Cortex of kidney (tissue), 1 donor: ENCODE measurements at places on chromosomes 4 and X.

DNA sequence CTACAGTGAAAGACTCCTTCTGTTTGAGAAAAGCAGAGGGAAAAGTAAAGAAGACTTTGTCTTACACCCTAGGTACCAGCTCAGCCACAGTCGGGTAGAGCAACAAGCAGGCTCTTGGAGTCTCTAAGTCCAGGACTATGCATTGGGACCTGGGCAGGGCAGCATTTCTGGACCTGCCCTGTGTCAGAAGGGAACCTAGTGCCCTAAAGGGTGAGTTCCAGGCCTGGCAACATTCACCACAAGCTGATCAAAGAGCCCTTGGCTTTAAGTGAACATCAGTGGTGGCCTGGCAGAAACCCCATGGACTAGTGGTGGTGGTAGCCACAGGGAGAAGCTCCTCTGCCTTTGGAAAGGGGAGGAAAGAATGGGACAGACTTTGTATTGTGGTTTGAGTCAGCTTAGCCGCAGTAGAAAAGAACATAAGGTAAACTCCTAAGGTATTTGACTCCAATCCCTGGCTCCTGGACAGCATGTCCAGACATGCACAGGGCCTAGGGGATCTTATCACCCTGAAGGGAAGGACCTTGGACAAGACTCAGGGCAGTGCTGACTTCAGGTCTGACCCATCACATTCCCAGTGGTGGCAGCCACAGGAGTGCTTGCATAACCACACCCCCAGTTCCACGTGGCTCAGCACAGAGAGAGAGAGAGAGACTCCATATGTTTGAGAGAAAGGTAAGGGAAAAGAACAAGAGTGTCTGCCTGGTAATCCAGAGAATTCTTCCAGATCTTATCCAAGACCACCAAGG, 32.6 kb downstream of the CCDC158 start:
- DNase-seq = no peak

DNA sequence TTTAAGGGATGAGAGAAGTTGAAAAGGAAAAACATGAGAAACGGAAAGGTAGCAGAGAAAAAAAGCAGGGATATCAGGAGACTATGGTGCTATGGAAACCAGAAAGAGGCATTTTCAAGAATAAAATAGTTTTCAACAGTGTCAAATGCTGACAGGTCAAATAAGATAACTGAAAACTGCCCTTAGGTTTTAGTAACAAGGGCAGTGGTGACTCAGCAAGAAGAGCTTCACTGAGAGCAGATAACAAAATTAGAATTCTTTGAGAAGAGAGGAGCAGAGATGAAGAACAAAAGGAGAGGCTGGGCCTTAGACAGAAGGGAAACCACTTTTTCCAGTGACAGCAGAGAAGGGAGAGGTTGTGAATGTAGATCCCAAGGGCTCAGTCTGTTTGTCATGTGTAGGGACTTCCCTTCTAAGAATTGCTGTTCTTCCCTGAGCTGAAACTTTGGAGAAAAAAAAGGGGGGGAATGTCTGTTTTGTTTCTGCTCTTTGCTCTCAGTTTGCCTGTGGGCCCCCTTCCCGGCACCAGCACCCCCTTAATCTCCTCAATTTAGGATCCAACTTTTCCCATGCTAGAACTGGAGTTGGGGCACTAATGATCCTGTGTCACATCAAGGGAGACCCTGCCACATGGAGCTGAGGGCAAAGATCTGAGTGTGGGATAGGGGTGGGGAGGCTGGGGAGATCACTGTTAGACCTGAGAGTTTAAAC, 26.8 kb upstream of the MAGEA10 start:
- no peak for DNase-seq

DNA sequence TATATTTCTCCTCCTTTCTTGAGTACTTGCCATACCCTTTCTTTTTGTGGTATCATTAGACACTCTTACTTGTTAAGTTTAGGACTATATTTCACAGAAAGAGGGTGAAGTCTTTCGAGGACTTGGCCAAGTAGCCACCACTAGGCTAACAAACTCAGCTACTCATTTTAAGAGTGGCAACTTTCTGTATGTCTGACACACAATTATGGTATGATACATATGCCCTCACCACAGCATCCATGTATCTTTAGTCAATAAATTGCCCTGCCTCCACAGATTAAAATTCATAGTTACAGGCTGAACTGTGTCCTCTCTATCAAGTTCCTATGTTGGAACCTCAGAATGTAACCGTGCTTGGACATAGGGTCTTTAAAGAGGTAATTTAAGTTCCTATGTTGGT, 23.2 kb downstream of the TAPT1 start:
- no peak for DNase-seq

- no peak for DNase-seq
Measured at GRCh38 chr4:166741742-166742141, 492.6 kb downstream of the SPOCK3 start.

DNA sequence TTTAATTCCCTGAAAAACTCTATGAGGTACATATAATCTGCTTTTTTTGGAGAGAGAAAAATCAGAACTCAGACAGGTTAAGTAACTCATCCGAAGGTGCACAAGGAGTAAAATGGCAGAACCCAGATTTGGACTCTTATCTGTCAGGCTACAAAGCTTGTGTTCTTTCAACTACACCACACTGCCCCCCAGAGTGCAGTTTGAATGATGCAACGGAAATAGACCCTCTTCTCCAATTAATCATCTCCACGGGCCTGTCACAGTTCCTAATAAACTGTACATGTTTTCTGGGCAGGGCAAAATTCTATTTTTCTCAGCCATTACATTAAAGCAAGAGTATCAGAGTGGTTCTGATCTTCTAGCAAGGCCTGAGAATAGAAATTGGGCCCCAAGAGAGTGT, 35.3 kb upstream of the DCX start:
- no peak for DNase-seq

GRCh38 chr4:29046186-29046585, 1674.0 kb upstream of the PCDH7 start:
- no peak for DNase-seq

DNA sequence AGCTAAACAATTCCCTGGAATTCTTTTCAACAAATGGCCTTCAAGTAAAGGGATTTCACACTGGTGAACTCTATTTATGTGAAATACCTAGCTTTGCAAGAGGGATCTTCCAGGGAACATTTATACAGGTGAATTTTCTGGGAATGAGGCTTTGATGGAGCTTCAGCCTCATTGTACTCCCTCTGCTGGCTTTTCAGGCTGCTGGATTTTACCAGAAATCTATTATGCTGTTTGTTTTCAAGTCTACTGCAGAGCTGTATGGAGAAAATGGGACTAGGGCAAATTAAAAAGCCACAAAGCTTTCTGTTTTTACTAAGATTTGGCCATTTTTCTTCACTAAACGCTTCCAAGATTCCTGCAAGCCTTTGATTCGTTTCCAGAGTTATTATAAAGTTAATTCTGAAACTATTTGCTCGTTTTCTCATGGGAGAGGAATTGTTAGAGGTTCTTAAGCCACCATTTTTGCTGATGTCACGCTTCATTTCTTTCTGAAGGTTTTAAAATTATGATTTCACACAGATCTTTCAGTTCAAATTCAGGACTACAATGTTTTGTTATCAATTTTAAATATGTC, 31.6 kb downstream of the KDM6A start:
- no peak for DNase-seq

DNA sequence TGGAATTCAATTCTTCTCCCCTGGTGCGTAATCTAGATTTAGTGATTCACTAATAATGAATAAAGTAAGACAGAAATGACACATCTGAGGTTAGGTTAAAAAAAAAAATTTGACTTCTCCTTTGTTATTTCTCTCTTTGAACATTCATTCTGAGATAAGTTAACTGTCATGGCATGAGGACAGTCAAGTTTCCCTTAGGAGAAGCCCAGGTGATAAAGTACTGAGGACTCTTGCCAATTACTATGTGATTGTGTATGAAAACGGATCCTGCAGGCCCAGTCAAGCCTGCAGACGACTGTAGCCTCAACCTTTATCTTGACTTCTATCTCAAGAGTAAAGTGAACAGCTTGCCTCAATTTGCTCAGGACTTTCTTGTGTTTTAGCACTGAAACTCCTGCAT, 293.2 kb downstream of the PRR32 start:
- DNase-seq = no peak

DNA sequence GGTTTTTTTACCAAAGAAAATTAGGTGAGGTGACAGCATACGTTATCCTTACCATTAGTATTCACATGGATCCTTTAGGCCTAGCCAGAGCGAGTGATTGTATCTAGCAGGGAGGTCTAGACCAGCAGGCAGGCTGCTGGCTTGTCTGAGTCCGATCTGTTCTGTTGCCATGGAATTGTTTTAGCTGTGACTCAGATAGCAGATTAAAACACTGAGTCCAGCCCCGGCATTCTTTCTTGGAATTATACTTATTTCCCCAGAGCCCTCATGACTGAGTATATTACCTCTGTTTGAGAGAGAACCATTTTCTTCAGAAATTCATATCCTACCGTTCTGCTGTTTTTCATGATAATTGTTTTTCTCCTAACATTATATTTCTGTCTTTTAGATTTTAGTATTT, 37.4 kb downstream of the OCRL start:
- DNase-seq = no peak

- no peak for DNase-seq
Measured at GRCh38 chr4:3440979-3441500, 728 bp upstream of the HGFAC start.

DNA sequence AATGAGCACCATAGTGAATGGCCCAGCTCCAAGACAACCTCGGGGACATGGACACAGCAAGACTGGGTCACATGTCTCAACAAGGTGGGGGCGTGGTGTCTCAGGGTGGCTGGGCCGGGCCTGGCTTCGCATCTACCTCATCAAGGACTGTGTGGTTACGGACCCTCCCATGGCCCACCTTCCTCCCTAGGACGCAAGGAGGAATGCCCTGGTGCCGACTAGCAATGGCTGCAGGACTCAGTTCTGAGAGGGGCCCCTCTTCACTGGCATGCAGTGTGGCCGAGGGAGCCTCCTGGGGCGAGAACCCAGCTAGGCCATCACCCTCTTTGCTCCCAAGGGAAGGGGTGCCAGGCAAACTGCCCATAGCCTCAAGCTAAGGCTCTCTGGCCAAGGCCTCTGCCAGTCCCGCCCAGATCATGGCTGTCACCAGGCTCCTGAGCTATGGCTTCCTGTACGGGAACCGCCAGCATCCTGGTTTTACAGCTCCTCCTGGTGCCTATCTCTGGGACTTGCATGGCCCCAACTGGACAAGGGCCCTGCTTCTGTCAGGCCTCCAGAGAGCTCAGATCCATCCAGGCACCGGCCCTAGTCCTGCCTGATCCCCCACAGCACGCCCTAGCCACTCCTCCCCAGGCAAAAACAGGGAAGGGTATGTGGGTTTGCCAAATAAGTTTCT, 218.0 kb upstream of the AGTR2 start:
- no peak for DNase-seq

DNA sequence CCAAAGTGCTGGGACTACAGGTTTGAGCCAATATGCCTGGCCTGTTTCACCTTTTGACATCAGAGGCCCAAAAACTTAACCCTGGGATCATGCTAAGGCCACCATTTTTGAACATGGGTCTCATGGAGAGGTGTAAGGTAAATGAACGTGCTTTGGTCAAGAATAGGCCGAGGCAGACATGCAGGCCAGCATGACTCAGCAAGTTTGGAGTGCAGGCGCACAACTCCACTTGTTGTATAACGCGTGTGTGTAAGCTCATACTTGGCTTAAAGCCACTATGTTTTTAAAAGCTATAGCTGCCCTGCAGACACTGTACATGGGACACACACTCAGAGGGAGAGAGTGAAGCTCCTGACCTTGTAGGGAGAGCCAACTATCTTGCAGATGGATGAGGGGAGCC, 43.8 kb upstream of the HPSE start:
- no peak for DNase-seq

- DNase-seq = no peak
Measured at GRCh38 chrX:71302461-71303213, 1.1 kb downstream of the ITGB1BP2 start.

- no peak for DNase-seq
Measured at GRCh38 chr4:36757580-36758311, 476.3 kb downstream of the DTHD1 start.

DNA sequence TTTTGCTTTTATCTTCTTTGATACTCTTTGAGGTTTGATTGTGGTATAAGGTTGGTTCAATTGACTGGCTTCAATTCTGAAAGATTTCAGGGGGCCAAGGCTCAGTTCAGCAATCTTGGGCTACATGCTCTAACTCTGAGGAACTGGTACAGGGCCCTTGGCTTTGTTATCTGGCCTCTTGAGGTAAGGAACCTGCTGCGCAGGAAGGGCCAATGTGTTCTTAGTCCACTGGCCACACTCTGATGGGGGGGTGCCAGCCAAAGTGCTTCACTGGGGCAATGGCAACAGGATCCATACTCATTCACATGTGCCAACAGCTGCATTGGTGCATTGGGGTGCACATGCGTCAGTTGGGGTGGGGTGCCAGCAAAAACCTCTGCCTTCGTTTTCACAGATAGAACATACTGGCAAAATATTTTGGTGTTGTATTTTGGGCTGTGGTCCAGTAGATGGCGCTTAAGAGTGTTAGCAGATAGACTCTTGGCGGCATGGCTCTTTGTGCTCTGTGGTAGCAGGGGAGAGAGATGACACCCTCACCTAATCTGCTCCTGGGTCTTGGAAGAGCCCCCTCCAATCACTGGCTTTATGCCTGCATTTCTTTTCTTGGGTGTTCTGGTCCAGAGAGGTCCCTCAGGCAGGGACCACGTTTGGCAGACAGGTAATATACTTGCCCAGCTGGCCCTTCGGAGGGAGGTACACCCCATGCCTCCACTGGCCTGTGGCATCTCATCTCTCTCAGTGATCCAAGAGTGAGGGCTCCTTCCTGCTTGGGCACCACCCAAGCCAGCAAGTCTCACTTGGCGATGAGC, 42.9 kb downstream of the NDST3 start:
- DNase-seq = no peak

DNA sequence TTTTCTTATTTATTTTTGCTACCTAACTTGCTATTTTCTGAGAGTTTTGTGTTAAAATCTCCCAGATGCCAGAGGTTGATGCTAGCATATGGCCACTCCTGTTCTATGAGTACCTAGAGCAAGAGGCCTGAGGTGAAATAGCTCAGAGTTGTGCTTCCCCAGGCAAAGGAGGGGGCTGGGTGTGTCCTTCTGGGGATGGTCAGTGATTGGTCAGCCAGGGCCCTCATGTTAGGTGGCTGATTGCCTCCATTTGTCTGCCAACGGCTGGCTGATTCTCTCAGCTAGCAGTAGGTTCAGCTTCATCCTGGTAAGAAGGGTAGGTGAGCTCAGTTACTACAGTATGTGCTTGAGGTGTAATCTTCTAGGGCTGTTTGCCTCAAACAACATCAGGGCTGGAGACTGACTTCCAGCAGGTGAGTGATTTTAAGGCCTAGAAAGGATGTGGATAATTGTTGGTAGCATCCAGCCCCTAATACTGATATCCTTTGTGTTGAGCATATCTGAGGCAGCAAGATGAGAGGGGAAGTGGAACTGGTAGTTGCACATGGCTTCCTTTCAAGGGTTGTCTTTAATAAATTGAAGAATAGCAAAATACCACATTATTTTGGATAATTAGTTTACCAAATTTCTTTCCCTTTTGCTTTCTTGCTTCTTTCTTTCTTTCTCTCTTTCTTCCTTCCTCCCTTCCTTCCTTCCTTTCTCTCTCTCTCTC, 62.5 kb upstream of the RHOH start:
- no peak for DNase-seq
